Natural killer cell treated with Interleukin-12 subunit alpha and Interleukin-12 subunit beta and Interleukin-15 and Interleukin-18, amount 100 ng/mL, for 72 hours (primary cell): ENCODE measurements at places on chromosomes 4 and X. TPM values are rescaled to one million over a fixed set of nuclear protein-coding genes. Genes with fewer than 3 reads are reported as not detected.

The ARR3 gene
- total RNA-seq: not detected

The LIN54 gene
- total RNA-seq: 21.0 TPM

The BTC gene
- not detected for total RNA-seq

The HEPH gene
- total RNA-seq: not detected

The MAGEA8 gene
- not detected for total RNA-seq
